ENCODE measurements at places on chromosomes 3 and 15.

GRCh38 chr3:13851091-13851849, 28.6 kb downstream of the WNT7A start:
- DNase-seq = no peak

DNA sequence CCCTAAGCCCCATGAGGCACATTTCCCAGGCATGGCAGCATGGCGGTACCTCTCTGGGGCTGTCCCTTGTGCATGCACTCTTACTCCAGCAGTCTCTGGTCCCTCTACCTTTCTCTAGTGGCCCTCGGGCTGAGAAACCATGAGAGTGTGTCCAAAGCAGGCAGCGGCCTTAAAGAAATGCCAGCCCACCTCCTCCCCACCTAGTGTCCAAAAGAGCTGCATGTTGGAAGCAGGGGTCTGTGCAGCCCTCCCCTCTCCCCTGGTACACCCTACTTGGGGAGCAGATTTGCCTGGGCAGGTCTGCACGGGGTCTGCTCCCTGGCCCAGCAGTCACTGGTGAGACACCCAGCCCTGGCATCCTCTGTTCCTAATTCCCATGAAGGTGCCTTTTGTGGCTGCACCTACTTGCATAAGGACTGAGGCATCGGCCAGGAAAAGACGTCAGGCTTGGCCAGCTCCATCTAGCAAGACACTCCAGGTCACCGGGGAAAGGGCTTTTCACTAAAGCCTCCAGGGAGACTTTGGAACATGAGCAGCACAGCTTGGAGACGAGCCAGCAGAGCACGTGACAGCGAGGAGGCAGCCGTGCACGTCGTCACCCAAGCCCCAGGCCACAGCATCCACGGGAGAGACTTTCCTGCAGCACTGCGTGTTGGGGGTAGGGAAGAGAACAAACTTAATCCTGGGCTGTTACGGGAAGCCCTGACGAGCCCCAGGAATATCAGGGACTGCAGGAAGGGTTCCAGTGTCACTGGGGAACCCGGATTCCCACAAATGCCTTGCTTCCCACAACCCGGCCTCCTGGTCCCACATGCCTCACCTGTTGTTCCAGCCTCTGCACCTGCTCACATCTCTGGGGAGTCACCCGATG, 38.8 kb downstream of the TM2D3 start:
- no peak for DNase-seq

GRCh38 chr3:127678611-127679533, 6.1 kb downstream of the ABTB1 start:
- DNase-seq = no peak

DNA sequence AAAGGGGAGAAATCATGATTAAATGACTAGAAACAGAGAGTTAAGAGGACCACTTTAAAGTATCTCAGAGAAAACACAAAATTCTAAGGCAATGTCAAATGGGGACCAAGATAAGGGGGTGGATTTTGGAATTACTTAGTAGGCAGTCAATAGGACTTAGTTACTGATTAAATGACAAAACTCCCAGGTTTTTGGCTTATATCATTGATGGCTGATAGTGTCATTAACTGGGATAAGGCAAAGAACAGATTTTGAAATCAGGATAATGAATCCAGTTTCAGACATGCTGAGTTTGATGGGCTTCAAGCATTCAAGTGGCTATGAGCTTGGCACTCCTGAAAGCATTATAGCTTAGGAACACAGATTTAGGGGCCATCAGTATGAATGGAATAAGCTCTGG, 53.9 kb downstream of the TOP2B start:
- no peak for DNase-seq

DNA sequence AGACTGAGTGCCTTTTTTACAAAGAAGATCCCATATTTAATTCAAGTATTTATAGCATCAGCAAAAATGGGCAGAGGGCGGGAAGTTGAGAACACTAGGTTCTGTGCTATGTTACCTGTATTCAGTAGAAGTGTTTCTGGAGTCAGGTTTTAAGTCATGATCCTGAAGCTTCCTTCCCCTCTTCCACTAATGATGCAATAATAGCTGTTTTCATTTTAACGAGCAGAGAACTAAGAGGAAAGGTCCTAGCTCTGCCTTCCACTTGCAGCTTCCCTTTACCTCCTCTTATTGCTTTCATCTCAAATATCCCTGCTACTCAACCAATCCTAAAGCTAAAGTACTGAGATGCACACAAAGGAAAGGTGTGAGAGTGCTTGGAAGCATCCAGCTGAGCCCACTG, 16.9 kb upstream of the TMOD3 start:
- DNase-seq = no peak

DNA sequence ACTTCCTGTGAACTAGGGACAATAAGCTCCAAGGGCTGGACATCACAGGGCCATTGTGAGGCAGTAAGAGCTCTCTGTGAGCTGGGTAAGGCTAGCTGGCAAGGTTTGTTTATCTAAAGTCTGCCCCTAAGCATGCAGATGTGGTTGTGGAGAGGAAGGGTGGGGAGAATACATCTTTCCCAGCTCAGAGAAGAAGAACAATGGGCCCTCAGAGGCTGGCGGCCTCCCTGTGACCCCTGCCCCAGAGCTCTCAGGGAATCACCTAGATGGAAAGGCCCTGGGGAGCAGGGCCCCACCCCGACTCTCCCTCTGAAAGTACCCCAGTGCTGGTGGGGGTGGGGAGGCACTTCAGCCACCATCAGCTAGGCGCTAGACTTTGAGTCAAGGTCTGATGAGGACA, 4.3 kb upstream of the AP3B2 start:
- DNase-seq = no peak

DNA sequence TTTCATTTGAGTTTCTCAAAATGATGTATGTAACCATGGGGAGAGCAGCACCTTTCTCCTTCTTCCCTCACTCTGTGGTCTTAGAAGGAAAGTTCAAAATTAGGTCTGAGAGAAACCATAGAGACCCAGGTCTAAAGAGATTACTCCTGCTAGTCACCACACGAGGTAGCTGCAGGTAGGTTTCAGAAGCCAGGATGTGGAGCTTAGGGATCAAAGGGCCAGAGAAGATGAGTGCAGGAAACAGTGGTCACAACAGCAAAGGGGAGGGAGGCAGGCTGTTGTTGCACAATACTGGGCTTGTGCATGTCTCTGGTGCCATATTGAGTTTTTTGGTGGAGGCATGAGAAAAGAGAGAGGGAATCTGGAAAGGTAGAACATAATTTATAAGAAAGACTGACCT, 583.6 kb downstream of the AGBL1 start:
- DNase-seq = no peak

DNA sequence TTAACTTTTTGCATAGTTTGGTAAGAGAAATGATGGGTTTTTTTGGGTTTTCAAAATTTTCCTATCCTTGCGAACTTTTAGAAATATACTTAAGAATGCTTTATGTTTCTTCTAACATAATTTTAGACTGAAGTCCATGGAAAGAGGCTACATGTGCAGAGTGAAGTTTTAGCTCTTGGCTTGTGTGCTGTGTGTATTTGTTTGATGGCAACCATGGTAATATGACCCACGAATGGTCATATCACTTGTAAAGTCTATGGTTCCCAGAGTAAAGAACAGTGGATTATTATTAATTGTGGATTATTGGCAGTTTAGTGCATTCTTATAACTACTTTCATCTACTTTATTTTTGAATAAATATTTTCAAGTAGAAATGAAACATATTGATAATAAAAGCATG, 124.0 kb upstream of the GOLGA6L4 start:
- DNase-seq = no peak

DNA sequence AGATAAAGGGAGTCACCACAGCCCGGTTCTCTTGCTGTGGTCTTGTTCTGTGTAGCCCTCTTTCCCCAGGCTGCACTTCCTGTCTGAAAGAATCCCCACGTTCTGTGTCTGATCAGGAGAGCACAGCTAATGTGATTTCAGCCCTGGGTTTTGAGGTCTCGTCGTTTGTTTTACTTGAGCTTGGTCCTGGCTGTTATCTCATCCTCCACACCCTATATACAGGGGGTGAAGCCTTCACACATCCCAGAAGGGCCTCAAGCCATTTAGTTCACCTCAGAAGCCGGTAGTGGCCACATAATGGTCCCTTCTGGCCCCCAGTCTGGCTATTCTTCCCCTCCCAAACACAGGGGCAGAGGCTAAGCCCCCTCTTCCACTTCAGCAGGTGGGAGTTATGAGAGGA, 115.6 kb downstream of the PDE8A start:
- no peak for DNase-seq

DNA sequence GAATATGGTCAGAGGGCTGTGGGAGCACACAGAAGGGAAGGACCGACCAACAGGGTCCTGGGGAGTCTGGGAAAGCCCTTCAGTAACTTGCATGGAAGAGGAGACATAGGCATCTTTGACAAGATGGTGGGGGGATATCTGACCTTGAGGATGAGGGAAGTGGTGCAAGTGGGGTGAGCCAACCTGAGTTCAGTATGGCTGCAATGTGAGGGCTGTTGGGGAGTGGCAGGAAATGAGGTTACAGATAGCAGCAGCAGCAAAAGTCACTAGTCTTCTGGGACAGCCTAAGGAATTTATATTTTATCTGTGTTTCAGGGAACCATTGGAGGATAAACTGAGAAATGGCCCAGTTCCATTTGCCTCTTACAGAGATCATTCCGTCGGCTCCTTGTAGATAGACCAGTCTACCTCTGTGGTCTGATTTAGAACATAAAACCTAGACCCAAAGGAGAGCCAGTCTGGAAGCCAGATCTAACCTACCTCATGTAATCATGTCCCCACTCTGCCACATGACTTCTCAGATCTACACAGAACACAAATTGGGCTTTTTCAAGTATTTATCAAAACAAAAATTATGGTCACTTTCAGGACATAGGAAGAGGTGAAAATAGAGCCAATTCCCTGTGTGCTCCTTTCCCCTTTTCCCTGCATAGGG, 75.6 kb downstream of the ST6GAL1 start:
- DNase-seq = no peak

DNA sequence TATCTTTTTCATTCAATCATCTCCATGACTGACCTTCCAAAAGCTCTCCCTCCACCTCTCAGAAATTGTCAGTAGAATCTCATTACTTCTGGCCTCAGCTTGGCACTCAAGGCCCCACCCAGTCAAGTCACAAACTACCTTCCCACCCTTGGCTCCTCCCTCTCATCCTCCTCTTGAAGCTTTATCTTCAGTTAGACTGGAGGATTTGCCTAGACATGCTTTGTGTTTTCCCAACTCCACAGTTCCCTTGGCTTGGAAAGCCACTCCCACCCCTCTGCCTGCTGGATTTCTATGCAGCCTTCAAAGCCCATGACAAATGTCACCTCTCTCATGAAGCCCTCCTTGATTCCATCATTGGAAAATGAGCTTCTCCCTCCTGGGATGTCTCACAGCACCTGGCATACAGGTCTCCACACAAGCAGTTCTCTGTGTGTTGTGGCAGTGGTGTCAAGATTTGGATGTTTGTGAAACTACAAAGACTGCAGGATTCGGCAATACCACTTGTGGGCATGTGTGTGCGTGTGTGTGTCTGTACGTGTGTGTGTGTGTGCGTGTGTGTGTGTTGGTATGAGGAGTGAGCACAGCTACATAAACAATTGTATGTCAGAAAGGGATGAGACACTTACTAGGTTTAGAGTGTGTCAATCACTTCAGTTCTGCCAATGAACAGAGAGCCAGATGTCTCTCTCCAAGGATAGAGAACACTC, 45.3 kb upstream of the VPS8 start:
- no peak for DNase-seq

DNA sequence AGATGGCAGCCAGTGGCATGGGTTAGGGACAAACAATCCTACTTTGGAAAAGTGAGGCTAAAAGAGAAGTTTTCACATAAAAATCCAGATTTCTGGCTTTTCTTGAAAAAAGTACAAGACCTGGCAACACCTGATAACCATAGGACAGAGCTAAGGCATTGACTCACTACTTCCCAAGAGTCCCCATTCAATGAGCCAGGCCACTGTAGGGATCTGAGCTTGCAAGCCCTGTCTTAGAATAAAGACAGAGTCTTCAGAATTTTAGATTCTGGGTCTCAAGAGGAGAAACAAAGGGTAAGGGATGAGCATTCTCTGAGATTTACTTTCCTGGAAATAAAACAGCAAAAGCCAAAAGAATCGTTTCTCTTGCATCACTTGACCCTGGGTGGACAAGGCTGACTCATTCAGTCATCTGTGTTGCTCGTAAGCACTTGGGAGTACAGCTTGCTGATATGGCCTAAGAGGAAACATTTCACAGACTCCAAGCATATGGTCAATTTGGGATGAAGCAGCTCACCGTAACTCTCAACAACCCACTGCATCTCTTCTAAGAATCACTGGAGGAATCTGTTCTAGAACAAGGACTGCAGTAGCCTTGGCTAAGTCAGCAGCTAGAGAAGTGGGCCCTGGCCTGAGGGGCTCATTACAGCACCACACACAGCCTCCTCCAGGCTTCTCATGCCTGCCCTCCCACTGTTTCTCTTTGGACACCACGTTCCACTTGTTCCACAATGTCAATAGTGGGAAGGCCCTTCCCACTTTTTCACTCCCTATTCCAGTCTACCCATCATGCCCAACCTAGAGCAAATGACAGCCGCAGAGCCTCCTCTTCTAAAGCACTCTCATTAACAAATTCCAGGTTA, 86.2 kb downstream of the RFTN1 start:
- DNase-seq = no peak

- no peak for DNase-seq
Measured at GRCh38 chr3:56998076-56998529, 62.4 kb upstream of the SPATA12 start.

GRCh38 chr15:80594091-80594889, 100.8 kb upstream of the ABHD17C start:
- no peak for DNase-seq

- DNase-seq = no peak
Measured at GRCh38 chr3:132255041-132255745, 62.0 kb upstream of the ACP3 start.

- DNase-seq = no peak
Measured at GRCh38 chr3:21876782-21877181, 125.8 kb upstream of the ZNF385D start.

- DNase-seq = no peak
Measured at GRCh38 chr3:188926111-188926510, 245.7 kb upstream of the TPRG1 start.

DNA sequence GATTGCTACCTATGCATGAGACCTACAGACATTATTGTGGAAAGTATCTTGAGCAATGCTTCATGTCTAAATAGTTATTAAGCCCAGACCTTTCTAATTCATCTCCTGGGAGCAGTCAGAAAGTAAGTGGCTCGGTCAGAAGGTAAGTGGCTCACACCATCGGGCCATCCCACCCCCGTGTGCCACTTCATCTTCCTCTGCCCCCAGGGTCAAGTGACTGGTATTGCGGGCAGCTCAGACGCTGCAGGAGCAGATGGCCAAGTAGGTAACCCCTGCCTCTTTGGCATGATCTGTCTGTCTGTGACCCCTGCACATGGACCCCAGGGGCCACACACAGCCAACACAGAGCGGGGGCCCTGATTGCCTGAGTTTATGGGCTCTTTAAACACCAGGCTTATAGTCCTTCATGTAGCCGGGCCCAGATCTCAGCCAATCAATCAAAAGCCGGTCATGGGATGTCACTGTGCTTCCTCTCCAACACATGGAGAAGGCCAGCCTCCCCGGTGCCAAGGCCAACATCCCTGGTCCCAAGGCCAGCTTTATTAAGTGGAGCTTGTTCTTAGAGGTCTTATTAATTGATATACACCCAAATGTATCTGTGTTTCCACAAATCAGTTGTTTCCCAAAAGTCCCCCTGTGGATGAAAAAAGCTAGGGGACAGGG, 42.9 kb downstream of the LARP6 start:
- no peak for DNase-seq

GRCh38 chr3:122898298-122898697, 103.4 kb downstream of the SLC49A4 start:
- DNase-seq = no peak

- DNase-seq = no peak
Measured at GRCh38 chr3:134729649-134730048, 65.4 kb upstream of the EPHB1 start.
